ENCODE measurements at places on chromosomes 3 and 15.

GRCh38 chr15:40192942-40193341 is 32.1 kb downstream of the BUB1B start:
- DNase-seq, result no peak

- DNase-seq, result no peak
Observed at GRCh38 chr3:53579636-53580035, 85.2 kb downstream of the CACNA1D start.

- DNase-seq, result no peak
Observed at GRCh38 chr15:85947936-85948335, 131.7 kb upstream of the AGBL1 start.

- DNase-seq, result no peak
Observed at GRCh38 chr3:115588201-115589115, 34.9 kb upstream of the GAP43 start.

Measured in stimulated activated CD8-positive, alpha-beta memory T cell treated with anti-CD3 and anti-CD28 coated beads, Interleukin-4, amount 100 ng/mL, for 1 hour (primary cell).